ENCODE measurements at places on chromosomes 7 and 10.

GRCh38 chr7:105808703-105809590 lies 67.5 kb downstream of the ATXN7L1 start:
- DNase-seq = no peak

- DNase-seq = no peak
Measured at GRCh38 chr7:140863184-140863583, 61.5 kb downstream of the BRAF start.

- no peak for DNase-seq
Measured at GRCh38 chr7:96344236-96344635, 22.3 kb upstream of the SLC25A13 start.

DNA sequence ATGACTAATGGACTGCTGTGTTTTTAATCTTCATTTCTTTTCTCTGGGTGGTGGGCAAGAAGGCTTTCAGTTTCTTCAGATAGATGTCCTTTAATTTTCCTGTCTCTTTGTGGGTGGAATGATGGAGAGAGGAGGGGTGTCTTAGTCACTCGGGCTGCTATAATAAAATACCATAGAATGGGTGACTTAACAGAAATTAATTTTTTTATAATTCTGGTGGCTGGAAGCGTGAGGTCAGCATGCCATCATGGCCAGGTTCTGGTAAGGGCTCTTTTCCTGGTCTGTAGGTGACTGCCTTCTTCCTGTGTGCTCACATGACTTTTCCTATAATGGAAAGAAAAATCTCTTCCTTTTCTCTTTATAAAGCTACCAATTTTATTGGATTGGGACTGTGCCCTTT lies 6.3 kb downstream of the RSBN1L start:
- DNase-seq = no peak

DNA sequence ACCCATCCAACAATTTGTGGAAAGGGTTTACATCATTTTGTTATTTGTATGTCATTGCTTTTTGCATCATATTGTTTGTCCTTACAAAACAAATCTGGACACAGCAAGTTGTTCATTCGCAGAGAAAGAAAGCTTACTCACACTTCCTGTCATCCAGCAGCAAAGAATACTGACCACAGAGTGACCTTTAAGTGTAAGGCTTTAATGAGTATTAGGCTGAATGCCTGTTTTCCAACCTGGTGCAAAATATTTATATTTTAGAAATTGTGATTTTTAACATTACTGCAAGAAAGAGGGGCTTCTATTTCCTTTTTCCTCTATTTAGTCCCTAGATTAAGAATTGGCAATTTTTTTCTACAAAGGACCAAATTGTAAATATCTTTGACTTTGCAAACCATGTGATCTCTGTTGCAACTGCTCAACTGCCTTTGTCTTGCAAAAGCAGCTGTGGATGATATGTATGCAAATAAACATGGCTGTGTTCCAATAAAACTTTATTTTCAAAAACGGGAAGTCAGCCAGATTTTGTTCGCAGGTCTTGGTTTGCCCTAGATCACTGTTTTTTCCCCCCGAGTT lies 27.8 kb upstream of the ITGB1 start:
- DNase-seq = no peak

DNA sequence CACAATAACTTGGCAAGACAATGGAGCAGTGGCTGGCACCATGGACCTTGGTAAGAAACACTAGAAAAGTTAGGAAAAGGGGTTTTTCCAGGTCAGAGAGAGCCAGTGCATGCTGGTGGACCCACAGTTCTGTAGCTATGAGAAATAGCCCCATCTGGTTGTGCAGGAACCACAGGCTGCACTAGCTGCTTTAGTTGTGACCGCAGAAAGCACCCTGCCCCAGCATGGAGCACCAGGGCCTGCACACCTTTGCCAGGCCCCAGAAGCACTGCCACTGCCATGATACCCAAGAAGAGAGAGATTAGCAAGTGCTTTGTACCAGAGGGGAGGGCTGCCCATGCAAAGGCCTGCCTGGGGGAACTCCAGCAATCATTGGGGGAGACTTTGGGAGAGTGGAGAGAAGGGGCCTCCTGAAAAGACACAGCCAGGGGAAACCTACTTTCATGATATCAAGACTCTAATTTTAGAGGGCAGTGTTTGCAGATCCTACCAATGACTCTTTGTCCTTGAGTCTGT lies 256.1 kb upstream of the C7orf33 start:
- no peak for DNase-seq

GRCh38 chr7:8089036-8089780 lies 120.6 kb downstream of the GLCCI1 start:
- no peak for DNase-seq

- no peak for DNase-seq
Measured at GRCh38 chr7:132537456-132538145, 38.7 kb downstream of the PLXNA4 start.

- no peak for DNase-seq
Measured at GRCh38 chr10:107031931-107032699, 132.4 kb downstream of the SORCS1 start.

- no peak for DNase-seq
Measured at GRCh38 chr10:6701289-6701688, 121.2 kb upstream of the PRKCQ start.

GRCh38 chr7:68441645-68442044 lies 1156.6 kb upstream of the AUTS2 start:
- DNase-seq = no peak

DNA sequence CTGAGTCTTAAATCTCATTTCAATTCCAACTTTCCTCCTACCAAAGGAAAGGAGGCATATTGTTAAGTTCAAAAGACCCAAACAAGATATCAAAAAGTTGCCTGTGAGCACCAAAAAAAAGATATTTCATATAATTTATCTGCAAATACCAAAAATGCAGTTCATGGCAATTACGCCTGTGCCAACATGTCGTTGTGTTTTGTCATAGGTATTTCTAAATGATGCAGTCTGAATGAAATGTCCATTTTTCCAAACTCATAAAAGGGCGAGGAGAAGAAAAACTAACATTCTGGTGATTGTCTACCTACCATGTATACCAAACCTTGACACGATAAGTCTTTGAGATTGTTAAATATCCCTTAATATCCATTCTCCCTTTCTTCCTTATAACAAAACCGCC lies 109.8 kb downstream of the SGMS1 start:
- no peak for DNase-seq

GRCh38 chr7:28815928-28816373 lies 142.2 kb downstream of the TRIL start:
- no peak for DNase-seq

GRCh38 chr10:110209926-110210673 lies 2.7 kb downstream of the MXI1 start:
- no peak for DNase-seq

DNA sequence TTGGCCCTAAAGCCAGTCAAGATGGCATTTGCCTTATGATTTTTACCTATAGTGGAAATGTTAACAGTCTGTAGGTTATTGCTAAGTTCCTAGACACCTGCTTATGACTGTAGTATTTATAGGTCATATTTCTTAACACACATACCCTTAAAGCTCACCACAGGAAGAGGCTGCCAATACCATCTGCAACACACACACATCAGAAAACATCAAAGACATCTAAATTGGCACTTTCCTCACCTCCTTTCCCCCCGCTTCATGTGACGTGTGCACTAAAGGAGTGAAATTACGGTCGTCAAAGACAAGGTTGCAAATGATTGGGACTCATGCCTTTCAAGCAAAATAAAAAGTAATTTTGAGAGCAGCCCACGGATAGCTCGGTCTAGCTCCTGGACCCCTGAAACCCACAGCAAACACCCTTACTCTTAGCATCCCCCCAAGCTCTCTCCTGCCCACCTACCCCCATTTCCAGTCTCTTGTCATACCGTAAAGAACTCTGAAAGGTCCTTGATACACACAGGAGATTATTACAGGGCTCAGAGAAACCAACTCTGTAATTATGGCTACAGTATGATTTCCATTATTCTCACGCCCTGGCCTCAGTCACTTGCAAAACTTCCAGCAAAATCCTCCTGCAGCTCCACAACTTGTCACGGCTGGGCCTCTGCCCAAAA lies 90.5 kb downstream of the PLXNA4 start:
- DNase-seq = no peak

DNA sequence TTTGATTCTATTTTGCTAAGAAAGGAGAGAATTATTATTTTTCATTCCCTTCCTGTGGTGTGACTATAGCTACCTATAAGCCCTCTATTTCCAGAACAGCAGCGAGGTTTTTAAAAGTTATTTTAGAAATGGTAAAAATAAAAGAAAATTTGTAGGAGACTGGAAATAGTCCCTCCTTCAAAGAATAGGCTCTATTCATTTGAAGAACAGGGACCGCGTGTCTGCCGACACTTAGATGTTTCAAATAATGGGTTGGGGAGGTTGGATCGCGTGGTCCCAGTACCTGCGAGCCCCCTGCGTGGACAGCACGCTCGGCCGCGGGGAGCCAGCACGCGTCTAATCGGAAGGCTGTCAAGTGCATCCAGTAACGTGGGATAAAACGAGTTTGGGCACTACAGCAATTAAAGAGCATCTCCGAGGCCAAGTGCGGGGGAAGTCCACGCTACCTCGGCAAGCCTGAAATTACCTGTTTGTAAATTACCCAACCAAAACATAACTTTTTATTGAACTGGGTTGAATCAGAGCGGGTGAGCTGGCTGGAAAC lies 1.0 kb downstream of the CACNA2D1 start:
- no peak for DNase-seq

GRCh38 chr7:107690611-107691010 lies 30.0 kb downstream of the SLC26A4 start:
- peak; percentile 42 for DNase-seq

DNA sequence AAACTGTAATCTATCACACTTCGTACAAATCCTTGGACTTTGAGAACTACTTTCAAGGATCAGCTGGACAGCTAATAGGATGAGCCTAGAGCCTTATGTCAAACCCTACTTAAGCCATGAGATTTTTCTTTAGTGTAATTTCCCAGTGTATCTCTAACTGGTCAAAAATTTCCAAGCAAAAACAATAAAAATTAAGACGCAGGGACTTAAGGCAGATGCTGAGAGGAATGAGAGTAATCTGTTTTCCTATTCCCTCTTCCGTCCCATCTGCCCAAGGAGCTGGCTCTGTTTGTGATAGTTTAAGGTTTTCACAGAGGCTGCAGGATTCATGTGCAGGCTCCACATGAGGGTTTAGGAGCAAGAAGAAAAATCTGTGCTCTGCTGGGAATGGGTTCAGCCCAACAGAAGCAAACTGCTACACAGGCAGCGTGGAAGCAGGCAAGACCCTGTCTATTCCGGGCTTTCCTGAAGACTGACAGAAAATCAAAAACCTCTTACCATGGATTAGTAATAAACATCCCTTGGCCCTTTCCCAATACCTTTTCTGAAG lies 62.2 kb downstream of the ARMH3 start:
- no peak for DNase-seq

- no peak for DNase-seq
Measured at GRCh38 chr7:43240565-43240964, 128.1 kb downstream of the HECW1 start.

DNA sequence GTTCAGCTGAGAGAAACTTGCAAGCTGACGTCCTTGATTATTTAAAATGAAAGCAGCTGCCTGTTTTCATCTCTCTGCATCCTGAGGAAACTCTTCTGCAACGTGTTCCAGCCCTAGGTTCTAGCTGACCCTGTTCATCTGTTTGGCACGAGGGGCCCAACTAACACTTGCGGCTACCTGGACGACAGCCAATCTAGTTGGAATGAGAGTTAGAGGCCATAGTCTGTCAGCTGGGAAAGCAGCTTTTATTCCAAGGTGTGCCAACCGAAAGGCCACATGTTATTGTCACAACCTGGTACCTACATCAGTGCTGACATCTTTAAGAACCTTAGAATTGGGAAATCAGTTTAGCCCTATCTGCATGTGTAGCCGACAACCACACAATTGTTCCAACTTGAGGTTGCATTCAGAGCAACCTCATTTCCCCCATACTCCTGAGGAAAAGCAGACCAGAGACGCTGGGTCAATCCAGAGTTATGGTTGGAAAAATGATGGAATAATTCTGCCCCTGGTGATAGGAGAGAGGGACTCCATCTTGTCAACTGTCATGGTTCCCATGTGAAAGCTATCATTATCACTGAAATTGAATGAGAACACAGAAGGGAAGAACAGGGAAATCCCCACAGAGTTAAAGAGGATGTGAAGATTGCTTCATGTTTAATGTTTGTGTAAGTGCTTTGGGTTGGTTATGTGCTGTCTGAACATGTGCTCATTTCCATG lies 121.6 kb downstream of the EGFR start:
- DNase-seq = no peak

GRCh38 chr7:3561932-3562331 lies 260.9 kb downstream of the SDK1 start:
- DNase-seq = no peak

DNA sequence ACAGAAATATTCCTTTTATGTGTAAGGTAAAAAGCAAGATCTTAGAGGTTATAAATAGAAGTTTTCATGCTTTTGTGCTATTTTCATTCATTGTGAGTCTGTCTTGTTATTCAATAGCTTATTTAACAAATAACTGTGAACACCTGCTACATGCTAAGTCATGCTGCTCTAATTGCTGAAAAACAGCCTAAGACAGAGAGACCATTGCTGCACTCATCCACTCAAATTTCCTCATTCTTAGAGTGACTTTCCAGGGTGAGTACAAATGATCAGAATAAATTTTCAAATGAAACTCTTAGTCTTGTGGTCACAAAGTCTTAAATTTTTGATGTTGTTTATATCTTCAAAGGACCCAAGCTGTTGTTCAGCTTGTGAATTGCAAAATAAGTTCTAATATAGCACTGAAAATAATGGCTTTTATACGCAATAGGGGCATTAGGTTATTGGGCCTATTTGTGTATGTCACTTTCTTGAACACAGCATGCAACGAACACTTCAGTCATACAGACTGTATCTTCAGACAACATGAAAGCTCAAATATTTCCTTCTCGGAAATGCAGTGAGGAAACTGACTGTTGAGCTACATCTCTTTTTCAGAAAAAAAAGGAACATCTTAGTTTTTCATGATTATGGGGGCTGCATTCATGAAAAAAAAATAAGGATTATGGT lies 247.9 kb upstream of the PCDH15 start:
- peak; percentile 1 for DNase-seq

- peak; percentile 11 for DNase-seq
Measured at GRCh38 chr7:105643384-105643783, 62.1 kb upstream of the EFCAB10 start.

DNA sequence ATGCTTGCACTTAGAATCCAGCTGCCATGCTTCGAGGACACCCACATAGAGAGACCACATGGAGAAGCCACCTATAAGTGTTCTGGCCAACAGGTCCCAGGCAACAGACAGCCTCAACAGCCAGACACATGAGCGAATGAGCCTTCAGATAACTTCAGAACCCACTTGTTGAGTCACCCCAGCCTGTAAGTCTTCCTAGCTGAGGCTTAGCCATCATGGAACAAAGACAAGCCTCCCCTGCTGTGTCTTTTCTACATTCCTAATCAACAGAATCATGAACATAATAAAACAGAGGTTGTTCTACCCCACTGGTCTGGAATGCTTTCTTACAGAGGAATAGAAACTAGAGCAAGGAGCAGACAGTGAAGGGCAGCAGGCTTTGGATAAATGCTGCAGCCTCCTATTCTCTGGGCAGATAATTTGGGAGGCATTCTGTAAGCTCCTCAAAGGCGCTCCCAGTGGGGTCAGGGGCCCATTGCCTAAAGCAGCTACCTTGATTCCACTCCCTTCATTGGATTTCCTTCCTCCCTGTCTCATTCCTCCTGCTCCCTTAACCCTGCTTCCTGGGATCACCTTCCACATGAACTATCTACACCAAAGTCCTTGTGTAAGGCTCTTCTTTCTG lies 4.6 kb downstream of the TLL2 start:
- no peak for DNase-seq

GRCh38 chr10:97836446-97836845 lies 13.2 kb upstream of the GOLGA7B start:
- DNase-seq = no peak

GRCh38 chr7:20122073-20122472 lies 95.1 kb downstream of the MACC1 start:
- DNase-seq = no peak

Data from skin of body (tissue), 3 donors.